ENCODE measurements at places on chromosomes 1 and 21.

- DNase-seq = no peak
These were observed 264.9 kb upstream of the C1orf174 start for GRCh38 chr1:4164965-4165364.

DNA sequence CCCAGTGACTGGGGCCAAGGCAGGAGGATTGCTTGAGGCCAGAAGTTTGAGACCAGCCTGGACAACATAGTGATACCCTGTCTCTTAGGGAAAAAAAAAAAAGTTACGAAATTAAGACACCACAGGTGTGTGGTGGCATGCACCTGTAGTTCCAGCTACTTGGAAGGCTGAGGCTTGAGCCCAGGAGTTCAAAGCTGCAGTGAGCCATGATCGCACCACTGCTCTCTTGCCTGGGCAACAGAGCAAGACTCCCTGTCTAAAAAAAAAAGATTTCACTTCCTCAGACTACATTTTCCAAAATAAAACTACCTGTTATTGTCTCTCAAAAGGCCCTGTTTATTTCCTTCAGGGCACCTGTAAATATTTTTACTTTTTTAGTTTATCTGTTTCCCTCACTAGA lies 4.7 kb upstream of the STK40 start:
- no peak for DNase-seq

DNA sequence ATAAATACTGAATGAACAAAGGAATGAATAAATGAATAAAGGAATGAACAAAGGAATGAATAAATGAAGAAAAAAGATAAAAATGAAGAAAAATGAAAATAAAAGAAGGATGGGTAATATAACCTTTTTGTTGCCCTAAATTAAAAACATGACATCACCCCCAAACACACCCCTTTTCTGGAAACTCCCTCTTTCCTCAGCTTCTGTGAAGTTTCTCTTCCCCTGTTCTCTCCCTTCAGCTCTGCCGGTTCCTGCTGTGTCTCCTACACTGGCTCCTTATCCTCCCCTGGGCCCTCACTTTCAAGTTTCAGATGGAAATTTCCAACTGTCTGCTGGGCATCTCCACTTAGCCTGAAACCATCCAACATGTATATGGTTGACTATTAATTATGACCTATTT lies 37.9 kb downstream of the RAB3B start:
- DNase-seq = peak; percentile 49

GRCh38 chr1:101119289-101119688 lies 93.7 kb upstream of the DPH5 start:
- no peak for DNase-seq

DNA sequence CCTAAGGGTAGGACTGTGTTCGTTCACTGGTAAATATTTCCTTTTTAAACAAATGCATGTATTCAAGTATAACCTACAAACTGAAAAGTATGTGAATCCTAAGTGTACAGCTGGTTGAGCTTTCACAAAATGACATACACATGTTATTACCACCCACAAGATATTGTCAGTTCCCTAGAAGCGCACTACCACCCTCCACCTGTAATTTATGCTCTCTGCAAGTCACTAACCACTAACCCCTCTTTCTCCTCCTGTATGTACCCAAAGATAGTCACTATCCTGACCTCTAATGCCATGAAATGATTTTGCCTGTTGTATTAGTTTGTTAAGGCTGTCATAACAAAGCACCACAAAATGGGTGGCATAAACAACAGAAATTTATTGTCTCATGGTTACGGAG lies 82.8 kb upstream of the CHODL start:
- DNase-seq = no peak

DNA sequence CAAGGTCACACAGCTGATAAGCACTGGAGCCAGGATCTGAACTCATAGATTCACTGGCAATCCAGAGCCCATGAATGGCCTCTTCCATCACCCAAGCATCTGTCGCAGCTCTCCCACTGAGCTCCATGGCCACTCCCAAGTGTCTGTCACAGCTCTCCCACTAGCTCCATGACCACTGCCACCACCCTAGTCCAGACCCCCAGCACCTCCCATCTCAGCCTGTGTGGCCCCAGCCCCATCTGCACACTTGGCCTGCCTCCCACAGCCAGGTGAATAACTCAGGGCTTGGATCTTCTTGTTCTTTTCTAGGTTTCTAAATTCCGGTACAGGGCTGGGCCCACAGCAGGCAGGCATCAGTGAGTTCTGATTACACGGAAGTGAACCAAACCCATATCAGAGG lies 76.0 kb downstream of the GLIS1 start:
- no peak for DNase-seq

DNA sequence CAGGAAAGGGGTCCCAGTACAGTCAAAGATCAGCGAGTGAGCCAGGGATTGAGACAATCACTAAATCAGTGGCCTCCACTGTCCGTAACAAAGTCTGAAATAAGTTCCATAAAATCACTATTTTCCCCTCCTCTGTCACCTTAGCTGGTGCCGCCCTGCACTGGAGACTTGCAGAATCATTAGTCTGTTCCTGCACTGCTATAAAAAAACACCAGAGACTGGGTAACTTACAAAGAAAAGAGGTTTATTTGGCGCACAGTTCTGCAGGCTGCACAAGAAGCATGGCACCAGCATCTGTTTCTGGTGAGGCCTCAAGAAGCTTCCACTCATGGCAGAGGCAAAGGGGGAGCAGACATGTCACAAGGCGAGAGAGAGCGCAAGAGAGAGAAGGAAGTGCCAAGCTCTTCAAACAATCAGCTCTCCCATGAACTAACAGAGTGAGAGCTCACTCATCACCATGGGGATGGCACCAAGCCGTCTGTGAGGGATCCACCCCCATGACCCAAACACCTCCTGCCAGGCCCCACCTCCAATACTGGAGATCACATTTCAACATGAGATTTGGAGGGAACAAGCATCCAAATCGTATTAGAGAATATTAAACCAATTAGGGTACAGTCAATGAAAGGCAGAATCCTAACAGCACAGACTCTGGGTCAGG lies 129.8 kb upstream of the TIAM1 start:
- no peak for DNase-seq

DNA sequence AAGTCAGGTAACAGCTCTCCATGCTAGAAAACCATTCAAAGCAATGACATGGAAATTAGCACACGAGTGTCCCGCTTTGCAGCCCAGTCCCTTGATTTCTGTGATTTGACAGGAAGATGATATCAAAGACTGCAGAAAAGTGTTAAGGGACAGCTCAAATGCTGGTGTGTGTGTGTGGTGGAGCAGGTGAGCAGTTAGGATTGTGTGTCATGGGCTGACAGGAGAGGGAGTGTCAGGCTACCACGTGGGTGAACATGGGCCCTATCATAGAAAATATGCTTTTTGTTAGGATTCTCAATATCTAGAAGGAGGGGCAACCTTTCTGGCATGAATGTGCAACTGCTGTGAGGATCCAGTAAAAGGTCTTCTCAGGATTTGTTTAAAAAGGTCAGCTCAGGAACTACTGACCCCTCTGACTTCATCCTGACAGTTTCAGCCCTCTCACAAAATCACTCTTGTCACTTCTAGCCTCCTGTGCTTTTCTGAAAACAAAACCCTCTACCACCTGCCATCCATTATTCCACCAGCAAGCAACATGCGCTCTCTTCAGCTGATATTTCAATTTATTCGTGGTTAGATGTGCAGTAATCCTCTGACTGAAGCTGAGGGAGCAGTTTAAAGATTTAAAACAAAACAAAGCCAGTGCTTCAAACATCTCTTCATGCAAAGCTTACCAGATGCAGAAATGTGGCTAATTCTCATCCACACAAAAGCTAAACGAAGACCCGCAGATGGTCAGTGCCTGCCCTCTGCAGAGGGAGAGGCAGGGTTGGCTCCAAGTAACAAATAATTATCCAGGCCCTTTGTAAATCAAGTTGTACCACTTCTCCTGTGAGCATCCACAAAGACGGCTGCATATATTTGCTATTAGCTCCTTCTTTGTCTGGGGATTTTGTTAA lies 397.9 kb downstream of the PTBP2 start:
- no peak for DNase-seq

DNA sequence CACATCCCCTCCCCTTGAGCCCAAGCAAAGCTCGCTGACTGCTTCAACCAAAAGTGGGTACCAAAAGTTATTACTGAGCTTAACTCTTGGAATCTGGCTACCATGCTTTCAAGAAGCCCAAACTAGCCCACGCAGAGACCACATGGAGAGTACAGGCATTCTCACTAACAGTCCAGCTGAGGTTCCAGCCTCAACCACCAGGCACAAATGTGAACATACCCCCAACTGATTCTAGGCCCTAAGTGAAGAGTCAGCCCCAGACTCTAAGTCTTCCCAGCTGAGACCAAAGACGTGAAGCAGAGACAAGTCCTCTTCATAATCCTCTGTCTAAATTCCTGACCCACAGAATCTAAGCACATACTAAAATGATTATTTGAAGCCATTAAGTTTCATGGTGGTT lies 36.8 kb downstream of the EVI5 start:
- DNase-seq = no peak

DNA sequence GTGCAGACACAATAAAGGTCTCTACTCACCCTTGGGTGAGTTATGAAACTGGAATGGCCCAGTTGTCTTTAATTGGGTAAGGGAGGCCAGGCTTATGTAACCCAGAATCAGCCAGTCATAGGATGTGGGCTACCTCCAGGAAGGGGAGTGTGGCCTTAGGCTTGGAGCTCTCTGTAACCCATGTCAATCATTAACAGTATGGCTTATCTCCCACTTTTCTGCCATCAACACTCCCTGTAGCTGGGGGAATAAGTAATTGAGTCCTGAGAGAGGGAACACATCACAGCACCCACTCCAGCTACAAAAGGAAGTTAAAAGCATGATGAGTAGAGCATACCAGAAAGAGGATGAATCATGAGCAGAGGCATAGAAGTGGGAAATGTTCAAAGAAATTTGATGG lies 327.0 kb upstream of the DUSP10 start:
- DNase-seq = peak; percentile 24

- DNase-seq = peak; percentile 49
These were observed 76.8 kb downstream of the SLC45A1 start for GRCh38 chr1:8394456-8395321.

GRCh38 chr1:112687785-112688496 lies 13.5 kb downstream of the MOV10 start:
- no peak for DNase-seq

GRCh38 chr1:1110561-1110971 lies 5.3 kb downstream of the C1orf159 start:
- DNase-seq = no peak

DNA sequence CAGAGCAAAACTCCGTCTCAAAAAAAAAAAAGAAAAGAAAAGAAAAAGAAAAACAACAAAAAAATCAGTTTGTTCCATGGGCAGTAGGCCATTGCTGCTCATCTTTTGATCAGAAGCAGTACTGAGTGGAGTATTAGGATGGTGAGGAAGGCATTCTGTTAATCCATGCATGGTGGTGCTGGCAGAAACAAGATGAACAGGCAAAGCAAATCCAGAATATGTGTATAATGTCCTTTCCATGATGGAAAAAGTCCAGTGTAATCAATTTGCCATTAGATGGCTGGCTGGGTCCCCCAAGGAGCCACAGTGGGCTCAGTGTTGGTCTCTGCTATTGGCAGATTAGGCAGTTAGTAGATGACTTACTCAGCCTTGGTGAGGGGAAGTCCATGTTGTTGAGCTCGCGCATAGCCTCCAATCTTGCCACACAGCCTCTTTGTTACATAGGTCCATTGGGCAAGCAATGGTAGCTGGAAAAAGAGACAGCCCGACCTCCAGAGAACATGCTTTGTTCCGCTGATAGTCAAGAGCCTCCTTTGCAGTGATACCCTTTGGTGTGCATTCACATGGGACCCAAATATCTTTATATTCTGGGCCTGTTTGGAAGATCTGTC lies 23.3 kb downstream of the H3-3A start:
- DNase-seq = peak; percentile 49

DNA sequence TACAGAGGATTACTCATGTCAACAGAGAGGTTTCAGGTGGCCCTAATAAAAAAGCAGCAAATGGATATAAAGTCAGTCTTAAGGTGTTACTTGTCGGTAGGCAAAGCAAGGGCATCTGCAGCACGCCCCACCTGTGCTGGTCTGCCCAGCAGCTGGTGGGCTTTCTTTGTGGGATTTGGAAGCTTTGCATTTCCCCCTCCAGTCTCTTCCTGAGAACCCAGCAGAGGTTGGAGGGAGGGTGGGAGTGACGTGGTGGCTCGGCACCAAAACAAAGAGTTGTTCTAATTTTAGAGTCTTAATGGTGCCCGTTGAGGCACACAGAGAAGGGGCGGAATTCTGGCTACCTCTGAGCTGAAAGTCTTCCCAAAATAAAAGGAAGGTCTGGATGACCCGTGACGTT lies 4.8 kb upstream of the PCBP3 start:
- DNase-seq = no peak

DNA sequence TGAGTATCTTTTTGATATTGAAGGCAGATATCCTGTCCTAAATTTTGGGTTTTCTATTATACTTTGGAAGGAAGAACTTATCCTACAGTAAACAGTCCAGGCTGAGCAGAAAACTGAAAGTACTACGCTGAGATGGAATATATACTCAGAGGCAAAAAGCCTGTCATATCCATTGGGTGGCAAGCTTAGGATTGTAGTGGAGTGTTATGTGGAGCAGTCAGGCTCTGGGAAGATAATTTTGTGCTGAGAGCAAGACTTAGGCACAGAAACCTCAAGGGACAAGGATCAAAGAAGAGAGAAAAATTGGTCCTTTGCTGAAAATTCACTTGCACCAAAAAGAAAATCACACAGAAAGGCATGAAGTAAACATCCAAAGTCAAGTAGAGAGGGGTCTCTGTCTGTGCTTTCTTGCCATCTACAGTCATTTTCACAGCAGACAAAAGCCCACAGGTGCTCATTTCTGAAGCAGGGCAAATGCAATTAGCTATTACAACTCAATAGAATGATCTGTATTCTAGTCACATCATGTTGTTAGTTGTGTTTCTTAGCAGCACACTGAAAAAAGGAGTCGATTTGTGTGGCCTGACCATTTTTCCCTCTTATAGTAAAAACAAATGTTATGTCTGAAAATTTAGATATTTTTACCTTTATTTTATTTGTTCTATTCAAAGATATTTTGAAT lies 38.5 kb downstream of the CRB1 start:
- DNase-seq = no peak

GRCh38 chr1:225688345-225688744 lies 35.4 kb upstream of the ENAH start:
- no peak for DNase-seq

DNA sequence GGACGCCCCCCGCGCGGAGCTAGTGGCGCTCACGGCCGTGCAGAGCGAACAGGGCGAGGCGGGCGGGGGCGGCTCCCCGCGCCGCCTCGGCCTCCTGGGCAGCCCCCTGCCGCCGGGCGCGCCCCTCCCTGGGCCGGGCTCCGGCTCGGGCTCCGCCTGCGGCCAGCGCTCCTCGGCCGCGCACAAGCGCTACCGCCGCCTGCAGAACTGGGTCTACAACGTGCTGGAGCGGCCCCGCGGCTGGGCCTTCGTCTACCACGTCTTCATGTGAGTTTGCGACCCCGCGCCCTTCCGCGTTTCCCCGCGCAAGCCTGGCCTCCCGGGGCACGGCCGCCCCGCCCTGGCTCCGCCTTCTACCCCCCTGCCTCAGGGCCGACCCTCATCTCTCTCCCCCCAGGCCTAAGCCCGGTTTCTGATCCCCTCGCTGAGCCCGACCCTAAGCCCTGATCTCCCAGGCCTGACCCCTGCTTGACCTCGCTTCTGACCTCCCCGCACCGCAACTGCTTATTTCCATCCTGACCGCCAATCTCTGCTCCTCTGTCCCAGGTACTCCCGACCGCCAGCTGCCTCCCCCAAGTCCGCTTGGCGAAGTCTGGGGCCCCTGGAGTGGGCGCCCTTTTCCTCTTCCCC lies 669 bp downstream of the KCNQ4 start:
- no peak for DNase-seq

Data from suppressor macrophage treated with lipopolysaccharide for 4 hours (primary cell).